NCI-H69 (cell line): ENCODE measurements at places on chromosomes 11 and 22.

DNA sequence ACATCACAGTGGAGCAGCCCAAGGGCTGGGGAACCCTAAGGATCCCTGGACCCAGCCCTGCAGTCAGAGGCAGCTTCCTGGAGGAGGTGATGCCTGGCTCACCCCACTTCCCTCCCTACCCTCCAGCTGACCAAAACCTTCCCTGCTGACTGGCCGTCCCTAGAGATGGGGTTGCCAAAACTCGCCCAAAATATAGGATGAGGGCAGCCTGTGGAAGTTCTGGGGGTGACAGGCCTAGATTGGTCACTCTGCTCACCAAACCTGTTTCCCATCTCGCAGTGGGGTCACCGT lies 35.0 kb upstream of the PPARA start:
- DNase-seq: no peak

GRCh38 chr11:34208266-34209135 lies 103.1 kb downstream of the NAT10 start:
- DNase-seq: no peak

- no peak for DNase-seq
These were observed 38.3 kb upstream of the SHISAL1 start for GRCh38 chr22:44351037-44351436.

- no peak for DNase-seq
These were observed 517.3 kb downstream of the BRD1 start for GRCh38 chr22:49310354-49310753.

DNA sequence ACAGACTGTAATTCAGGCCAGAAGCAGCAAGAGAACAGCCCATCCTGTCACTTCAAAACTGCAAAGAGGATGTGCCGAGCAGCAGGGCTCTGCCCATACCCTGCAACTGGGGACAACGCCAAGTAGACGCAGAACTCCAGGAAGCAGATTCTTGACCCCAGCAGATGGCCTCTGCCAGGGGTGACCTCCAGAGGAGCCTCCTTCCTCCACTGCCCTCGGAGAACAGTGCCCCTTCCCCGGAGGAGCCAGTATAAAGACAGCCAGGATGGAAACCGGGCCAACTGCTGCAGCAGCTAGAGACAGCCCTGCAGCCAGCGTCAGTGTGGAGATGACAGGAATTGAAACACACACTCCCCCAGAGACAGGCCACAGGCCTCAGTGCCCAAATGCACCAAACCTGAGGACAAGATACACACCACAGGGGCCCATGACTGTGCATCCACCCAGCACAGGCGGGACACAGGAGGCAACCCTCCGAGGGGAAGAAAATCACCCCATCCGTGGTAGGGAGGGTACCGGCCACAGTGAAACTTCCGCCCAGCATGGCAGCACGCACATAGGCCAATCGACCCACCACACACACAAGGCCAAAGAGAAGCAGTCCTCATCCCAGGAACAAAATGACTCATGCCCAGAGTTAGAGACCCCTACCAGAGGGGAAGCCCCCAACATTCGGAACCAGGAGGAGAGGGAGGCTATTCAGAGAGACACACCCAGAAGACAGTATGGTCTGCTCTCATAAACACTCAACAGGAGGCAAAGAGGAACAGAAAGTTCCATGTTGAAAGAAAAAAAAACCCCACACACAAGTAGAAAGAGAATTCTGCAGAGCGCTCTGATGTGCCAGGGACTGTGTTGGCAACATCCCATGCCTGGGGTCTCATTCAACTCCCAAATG lies 5.6 kb downstream of the AHNAK start:
- no peak for DNase-seq

DNA sequence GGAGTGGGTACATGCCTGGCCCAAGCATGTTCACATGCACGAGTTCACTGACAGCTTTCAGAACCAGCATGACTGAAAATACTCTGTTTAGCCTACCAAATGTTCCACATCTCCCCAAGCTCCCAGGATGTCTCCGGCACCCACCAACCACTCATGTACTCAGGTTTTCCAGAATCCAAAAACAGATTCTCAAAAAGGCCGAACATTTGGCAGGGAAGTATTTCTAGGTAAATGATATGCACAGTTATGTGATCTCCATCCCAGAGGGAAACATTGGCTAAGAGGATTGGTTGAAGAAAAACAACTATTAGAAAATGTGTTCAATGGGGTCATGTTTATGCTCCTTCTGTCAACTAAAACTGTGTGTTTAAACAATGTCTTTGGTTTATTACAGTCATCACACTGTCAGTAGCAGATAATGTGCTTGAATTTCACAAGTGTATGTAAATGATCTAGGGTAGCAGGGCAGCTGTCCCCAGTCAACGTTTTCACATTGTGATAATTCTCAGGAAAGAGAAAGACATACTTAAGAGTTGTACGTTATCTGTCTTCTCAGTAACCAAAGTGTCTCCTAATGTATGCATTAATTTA lies 52.3 kb downstream of the BARX2 start:
- no peak for DNase-seq

DNA sequence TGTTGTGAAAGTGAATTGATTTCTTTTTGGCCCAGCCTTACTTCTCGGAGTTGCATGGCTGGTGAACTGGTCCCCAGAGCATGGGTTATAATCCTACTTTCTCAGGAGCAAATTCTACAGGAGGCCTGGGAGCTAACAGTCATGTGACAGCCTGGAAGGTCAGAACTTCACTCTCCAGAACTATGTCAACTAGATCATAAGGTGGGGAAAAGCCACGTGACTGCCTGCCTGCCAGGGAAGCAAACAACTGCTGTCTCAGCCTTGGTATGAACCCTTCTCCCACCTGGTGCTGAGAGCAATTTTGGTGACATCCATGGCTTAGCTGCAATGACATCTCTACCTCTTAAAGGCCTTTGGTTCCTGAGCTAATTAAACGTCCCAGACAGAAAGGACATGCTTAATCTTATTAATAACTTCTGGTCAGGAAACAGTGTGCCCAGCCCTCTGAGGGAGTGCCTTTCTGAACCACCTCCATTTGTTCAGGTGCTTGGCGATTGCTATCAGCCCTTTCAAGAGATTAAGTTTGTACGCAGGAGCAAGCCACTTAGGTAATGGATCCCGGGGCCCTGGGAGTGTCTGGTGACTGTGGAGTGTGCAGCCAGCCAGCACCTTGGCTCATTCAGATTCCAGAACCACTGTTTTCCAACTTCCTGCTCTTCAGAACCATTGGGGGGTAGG lies 1.4 kb upstream of the CREB3L1 start:
- peak; percentile 84 for DNase-seq

- no peak for DNase-seq
These were observed 77.5 kb downstream of the NTM start for GRCh38 chr11:131447898-131448297.

DNA sequence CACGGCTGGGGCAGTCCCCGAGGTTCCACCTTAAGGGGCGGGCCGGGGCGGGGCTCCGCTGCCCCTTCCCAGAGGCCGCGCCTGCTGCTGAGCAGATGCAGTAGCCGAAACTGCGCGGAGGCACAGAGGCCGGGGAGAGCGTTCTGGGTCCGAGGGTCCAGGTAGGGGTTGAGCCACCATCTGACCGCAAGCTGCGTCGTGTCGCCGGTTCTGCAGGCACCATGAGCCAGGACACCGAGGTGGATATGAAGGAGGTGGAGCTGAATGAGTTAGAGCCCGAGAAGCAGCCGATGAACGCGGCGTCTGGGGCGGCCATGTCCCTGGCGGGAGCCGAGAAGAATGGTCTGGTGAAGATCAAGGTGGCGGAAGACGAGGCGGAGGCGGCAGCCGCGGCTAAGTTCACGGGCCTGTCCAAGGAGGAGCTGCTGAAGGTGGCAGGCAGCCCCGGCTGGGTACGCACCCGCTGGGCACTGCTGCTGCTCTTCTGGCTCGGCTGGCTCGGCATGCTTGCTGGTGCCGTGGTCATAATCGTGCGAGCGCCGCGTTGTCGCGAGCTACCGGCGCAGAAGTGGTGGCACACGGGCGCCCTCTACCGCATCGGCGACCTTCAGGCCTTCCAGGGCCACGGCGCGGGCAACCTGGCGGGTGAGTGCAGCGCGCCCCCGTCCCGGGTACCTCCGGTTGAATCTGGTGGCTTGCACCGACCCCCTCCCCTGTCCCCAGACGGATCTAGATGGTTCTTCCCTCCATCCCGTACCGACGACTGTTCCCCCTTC lies at the start of gene SLC3A2:
TSS of gene SLC3A2 (plus strand) at position 94 of the 776 bp plus-strand sequence. CDS start at position 222, 128 bp downstream.
- peak; percentile 96 for DNase-seq
